ENCODE measurements at places on chromosomes 12 and 14. TPM values are rescaled to one million over a fixed set of nuclear protein-coding genes. Genes with fewer than 3 reads are reported as not detected.

The MSI1 gene
- 229 TPM for total RNA-seq

The BTBD7 gene
- 41.1 TPM for total RNA-seq

The SMCO2 gene
- total RNA-seq = not detected

The ASB8 gene
- 43.5 TPM for total RNA-seq

The ASB2 gene
- total RNA-seq = 16.6 TPM

The FLRT2 gene
- 69.6 TPM for total RNA-seq

The PTCSC3 gene
- total RNA-seq = not detected

The OR6C2 gene
- total RNA-seq = not detected

The PTPRQ gene
- total RNA-seq = not detected

The NAB2 gene
- 20.0 TPM for total RNA-seq

The SYCP3 gene
- total RNA-seq = not detected

The HNRNPA1 gene
- 1,556 TPM for total RNA-seq

The NTF3 gene
- total RNA-seq = 5.0 TPM

The CLEC12A gene
- total RNA-seq = not detected

The MNAT1 gene
- total RNA-seq = 45.2 TPM

The IKZF4 gene
- total RNA-seq = 24.1 TPM

The LIN7A gene
- 41.9 TPM for total RNA-seq

The ADIPOR2 gene
- total RNA-seq = 43.3 TPM
